Iris pigment epithelial cell (primary cell): ENCODE measurements at places on chromosomes 1 and 21.

DNA sequence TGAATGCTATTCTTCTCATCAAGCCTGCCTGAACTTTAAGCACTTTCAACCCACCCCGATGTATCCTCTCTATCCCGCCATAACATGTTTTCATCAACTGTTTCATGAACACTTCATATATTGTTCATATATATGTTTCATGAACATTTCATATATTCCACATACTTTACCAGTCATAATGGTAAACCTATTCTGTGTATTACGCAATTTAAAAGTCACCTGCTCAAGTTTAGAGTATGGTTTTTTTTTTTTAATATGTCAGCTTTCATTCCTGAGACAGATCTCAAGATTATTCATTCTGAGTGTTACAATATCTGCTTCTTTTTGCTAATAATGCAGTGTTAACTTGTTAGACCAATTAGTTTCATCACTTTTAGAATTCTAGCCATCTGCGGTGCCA lies 140.7 kb downstream of the SIPA1L2 start:
- no peak for DNase-seq

DNA sequence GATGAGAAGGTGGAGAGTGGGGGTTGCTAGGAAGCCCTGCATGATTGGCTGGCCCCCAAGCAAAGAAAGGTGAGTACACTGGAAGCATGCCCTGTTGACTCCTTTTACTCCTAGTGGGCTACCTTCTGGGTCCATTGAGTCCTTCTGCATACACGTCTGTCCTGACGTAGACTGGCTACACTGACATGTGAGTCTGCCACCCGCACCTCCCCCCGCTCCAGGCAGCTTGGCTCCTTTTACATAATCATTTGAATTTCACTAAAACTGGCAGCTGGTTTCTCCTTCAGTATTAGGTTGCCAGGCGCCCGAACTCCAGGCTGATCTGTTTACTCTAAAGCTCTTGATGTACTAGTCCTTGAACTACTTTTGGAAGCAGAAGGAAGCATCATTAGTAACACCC lies 8.7 kb downstream of the MRPS21 start:
- DNase-seq: peak; percentile 19

DNA sequence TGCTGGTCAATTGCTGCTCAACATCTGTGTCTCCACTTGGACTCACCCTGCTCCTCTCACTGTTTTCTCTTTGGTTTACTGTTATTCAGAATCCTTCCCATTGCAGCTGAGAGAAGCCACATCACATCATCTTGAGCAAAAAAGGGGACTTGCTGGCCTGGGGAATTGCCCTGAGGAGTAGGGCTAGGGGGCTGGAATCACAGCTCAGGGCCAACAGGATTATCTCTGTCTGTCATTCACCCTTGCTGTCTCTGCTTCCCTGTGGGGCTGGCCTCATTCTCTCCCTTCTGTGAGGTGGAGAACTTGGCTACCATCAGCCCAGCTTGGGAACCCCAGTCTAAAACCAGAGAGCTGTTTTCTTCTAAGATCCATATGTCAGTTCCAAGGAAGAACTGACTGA lies 140.7 kb upstream of the WNT4 start:
- DNase-seq: no peak

- DNase-seq: no peak
These were observed 5.6 kb upstream of the ERO1B start for GRCh38 chr1:236287356-236287755.

GRCh38 chr1:9867408-9868243 lies 42.4 kb downstream of the CTNNBIP1 start:
- DNase-seq: peak; percentile 50

GRCh38 chr1:20717452-20718342 lies at the start of gene KIF17:
Gene KIF17 (minus strand): TSS chr1:20718007. CDS start chr1:20717706, 301 bp downstream.
- DNase-seq: peak; percentile 81

DNA sequence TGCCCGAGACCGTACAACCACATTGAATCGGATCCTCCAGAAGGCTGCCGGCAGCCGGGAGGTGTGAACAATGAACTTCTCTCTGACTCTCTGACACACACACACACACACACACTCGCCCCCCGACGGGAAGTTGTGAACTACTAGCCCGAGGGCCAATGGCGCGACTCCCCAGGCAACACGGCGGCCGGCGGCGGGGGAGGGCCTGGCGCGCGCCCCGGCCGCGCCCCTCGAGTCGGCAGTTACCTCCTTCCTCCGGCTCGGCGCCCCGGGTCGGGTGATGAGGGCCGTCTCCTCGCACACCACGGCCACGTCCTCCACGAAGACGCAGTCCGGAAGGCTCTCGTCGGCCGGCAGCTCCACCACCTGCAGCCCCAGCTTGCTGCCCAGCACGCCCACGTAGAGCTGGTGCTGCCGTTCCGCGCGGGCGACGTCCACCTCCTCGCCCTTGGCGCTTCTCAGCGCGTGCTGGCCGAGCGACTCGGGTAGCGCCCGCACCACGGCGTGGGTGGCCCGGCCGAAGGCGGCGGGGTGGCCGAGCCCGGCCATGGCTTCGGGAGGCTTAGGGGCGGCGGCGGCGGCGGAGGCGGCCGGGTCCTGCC lies 361 bp downstream of the DDAH1 start:
- peak; percentile 76 for DNase-seq
